ENCODE measurements at places on chromosomes 12 and 14. TPM values are rescaled to one million over a fixed set of nuclear protein-coding genes. Genes with fewer than 3 reads are reported as not detected.

DNA sequence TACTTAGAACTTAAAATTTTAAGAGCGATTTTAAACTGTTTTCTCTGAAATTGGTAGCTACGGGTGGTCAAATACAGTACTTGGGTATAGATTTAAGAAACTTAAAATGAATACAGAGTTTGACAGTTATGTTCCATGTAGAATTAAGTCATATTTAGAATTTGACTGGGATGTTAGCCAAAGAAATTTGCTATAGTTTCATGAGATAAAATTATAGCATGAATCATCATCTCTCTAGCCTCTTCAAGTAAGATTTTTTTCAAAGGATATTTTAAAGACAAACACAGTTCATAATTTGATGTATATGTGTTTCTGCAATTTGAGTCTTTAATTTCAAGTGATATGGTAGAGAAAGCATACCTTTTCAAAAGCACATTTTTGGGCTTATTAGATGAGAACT is 41.0 kb downstream of the ZCRB1 start:
- H3K4me3 ChIP-seq = no peak overlapping the region
- no peaks in the 10 kb centered on the region for H3K4me1 ChIP-seq
- no peaks in the 10 kb centered on the region for H3K36me3 ChIP-seq
- H3K27ac ChIP-seq = no peak overlapping the region

GRCh38 chr12:24487606-24488005 is 461.3 kb downstream of the BCAT1 start:
- H3K36me3 ChIP-seq = no peaks in the 10 kb centered on the region
- H3K27me3 ChIP-seq = no peaks in the 10 kb centered on the region
- no peaks in the 10 kb centered on the region for H3K4me1 ChIP-seq
- DNase-seq = no peak
- H3K4me3 ChIP-seq = no peak overlapping the region
- no peak overlapping the region for H3K27ac ChIP-seq

The B4GALNT1 gene
- 10.8 TPM for total RNA-seq

- H3K27ac ChIP-seq = no peak overlapping the region
- peaks cover 21% of the 10 kb centered on the region for H3K27me3 ChIP-seq
- H3K4me1 ChIP-seq = peaks cover 20% of the 10 kb centered on the region
- DNase-seq = no peak
- H3K36me3 ChIP-seq = peaks cover 28% of the 10 kb centered on the region
Observed at GRCh38 chr12:123150275-123150743, 581 bp downstream of the PITPNM2 start.

The FAM181A gene
- total RNA-seq = not detected

The CACNA1C gene
- 0.14 TPM for total RNA-seq

DNA sequence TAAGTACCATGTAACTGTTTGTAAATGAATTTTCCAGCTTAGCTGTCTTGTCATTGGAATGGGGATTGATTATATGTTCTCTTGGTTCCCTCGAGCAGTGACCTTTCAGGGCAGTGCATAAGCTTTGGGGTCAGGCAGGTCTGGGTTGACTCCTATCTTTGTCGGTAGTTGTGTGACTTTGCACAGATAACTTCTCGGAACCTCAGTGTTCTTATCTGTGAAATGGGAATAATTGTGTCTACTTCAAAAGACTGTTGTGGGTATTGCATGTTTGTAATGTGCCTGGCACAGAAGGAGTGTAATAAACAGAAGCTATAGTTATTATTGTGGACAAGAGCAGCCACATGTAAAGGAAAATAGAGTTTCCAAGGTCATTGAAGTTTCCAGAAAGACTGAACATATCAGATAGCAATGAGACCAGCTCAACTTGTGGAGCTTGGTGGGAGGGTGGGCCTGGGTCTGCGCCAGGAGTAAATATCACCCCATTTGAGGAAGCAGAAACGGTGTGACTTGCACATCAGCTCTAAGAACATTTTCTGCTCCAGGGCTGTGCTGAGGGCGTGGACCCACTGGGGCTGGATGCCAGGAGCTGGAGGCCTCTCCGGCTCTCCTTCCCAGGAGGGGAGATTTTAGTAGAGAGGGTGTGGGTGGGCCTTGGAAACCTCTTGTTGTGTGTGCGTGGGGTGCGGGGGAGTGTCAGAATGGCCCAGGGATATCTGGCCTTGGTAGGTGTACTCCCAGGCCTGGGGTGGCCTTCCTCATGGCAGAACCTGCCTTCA is 19.7 kb downstream of the FOS start:
- H3K4me3 ChIP-seq = no peak overlapping the region
- H3K4me1 ChIP-seq = peaks cover 43% of the 10 kb centered on the region
- H3K27ac ChIP-seq = no peak overlapping the region
- no peak for DNase-seq

DNA sequence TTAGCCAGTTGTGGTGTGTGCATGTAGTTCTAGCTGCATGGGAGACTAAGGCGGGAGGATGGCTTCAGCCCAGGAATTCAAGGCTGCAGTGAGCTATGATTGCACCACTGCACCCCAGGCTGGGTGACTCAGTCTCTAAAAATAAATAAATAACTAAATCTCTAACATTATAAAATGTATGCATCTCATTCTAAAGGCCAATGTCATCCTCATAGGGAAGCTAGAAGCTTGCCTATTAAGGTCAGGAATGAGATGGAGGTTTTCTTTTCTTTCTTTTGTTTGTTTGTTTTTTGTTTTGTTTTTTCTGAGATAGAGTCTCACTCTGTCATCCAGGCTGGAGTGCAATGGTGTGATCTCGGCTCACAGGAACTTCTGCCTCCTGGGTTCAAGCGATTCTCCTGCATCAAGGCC is 48.8 kb upstream of the PAPLN start:
- H3K4me3 ChIP-seq = no peak overlapping the region
- H3K27ac ChIP-seq = no peak overlapping the region
- no peaks in the 10 kb centered on the region for H3K4me1 ChIP-seq
- H3K27me3 ChIP-seq = no peaks in the 10 kb centered on the region

DNA sequence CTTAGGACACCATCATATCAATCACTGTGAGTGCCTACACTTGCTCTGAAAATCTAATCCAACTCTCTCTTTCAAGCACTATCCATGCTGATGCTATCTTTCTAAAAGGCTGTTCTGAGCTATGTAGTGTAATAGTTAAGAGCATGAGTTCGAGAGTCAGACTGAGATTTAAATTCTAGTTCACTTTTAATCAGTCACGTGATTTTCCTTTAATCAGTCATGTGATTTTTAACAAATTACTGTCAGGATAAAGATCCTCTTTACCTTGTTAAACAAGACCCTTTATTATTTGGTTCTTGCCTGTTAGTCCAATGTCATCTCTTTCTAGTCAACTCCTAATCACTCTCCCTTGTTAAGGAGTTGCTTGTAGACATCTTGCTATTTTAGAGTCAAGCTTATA is 653.0 kb downstream of the RPL10L start:
- no peak overlapping the region for H3K27ac ChIP-seq
- H3K4me3 ChIP-seq = no peak overlapping the region
- H3K36me3 ChIP-seq = no peaks in the 10 kb centered on the region

GRCh38 chr12:15924956-15925355 is 13.8 kb downstream of the DERA start:
- H3K27ac ChIP-seq = no peak overlapping the region
- H3K27me3 ChIP-seq = no peaks in the 10 kb centered on the region
- no peak for DNase-seq

GRCh38 chr12:122847921-122848421 is 12.7 kb downstream of the HIP1R start:
- H3K27ac ChIP-seq = no peak overlapping the region
- DNase-seq = no peak
- no peak overlapping the region for H3K4me3 ChIP-seq
- no peaks in the 10 kb centered on the region for H3K4me1 ChIP-seq

DNA sequence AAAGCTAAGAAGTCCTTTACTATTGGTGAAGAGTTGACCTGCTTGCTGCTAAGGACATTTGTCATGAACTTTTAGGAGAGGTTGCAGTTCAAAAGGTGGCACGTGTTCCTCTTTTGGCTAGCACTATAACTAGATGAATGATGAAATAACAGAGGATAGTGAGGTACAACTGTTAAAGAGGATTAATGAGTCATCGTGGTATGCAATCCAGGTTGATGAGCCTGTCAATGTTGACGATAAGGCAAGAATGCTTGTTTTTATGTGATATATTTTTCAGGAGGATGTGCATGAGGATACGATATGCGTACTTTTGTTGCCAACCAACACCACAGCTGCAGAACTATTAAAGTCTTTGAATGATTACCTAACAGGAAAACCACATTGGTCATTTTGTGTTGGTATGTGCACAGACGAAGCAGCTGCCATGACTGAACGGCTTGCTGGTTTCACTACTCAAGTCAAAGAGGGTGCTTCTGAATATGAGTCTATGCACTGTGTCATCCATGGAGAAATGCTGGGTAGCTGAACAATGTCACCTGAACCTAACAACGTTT is 10.6 kb downstream of the CEP128 start:
- no peaks in the 10 kb centered on the region for H3K27me3 ChIP-seq
- H3K4me1 ChIP-seq = peaks cover 39% of the 10 kb centered on the region
- peak overlapping the region; percentile 79 for H3K27ac ChIP-seq

DNA sequence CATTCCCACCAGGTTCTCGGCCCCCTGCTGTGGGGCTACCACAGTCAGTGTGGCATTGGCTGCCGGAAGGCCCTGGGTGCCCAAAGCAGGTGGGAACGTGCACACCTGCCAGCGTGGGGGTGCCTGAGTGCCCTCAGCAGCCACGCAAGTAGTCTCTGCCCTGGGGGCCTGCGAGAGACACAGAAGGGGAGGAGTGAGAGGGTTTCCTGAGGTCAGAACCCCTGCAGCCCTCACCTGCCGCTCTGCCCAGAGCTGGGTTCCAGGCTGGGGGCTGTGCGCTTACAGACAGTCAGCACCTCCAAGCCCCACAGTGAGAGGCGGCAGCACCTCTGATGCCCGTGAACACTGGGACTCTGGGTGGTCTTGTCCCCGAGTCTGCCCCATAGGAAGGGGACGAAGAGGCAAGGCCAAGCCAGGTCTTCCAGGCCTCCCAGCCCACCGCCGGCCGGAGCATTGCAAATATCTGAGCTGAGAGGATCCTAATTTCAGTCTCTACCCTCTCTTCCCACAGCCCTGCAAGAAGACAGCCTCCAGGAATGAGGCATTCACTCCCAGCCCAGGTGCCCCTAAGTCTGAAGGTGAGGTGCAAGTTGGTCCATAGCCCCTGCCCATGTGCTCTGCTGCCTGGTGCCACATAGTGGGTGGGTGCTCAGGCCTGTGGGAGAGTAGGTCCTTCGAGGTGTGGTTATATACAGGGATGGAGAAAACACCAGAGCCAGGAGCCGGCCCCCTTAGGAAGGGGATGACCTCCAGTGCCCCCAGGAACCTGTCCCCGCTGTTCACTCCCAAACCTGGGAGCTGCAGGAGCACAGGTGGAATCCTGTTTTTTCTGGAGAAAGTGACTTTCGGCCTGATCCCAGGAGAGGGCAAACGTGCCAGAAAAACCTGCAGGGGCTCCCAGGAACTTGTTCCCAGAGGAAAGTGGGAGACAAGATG is 291.1 kb upstream of the RTL1 start:
- H3K4me1 ChIP-seq = no peaks in the 10 kb centered on the region
- H3K27me3 ChIP-seq = no peaks in the 10 kb centered on the region
- no peak overlapping the region for H3K27ac ChIP-seq
- no peak overlapping the region for H3K4me3 ChIP-seq
- H3K36me3 ChIP-seq = no peaks in the 10 kb centered on the region
- no peak for DNase-seq

GRCh38 chr14:58215191-58215914 is 15.4 kb downstream of the ACTR10 start:
- peaks cover 5% of the 10 kb centered on the region for H3K4me1 ChIP-seq
- H3K27ac ChIP-seq = peak overlapping the region; percentile 76
- H3K4me3 ChIP-seq = no peak overlapping the region
- no peaks in the 10 kb centered on the region for H3K27me3 ChIP-seq
- DNase-seq = no peak
- H3K36me3 ChIP-seq = peaks cover 40% of the 10 kb centered on the region

DNA sequence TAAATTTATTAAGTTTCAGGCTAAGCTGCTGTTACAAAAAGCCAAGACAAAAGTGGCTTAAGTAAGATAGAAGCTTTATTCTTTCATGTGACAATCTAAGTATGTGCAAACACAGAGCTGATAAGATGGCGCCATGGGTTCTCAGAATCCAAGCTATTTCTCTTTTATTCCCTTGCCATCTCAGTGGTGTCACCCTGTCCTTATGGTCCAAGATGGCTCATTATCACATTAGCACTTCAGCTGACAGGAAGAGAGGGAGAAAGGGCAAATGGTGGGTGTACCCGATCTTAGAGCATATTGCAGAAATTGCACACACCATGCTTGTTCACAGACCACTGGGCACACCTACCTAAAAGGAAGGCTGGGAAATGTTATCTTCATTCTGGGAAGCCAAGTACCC is 211.7 kb downstream of the TMTC2 start:
- H3K27me3 ChIP-seq = no peaks in the 10 kb centered on the region
- H3K4me3 ChIP-seq = no peak overlapping the region
- no peaks in the 10 kb centered on the region for H3K36me3 ChIP-seq
- no peak for DNase-seq

- no peak overlapping the region for H3K4me3 ChIP-seq
- no peaks in the 10 kb centered on the region for H3K4me1 ChIP-seq
- DNase-seq = no peak
- H3K27me3 ChIP-seq = no peaks in the 10 kb centered on the region
Observed at GRCh38 chr14:47392326-47392725, 283.1 kb downstream of the MDGA2 start.

DNA sequence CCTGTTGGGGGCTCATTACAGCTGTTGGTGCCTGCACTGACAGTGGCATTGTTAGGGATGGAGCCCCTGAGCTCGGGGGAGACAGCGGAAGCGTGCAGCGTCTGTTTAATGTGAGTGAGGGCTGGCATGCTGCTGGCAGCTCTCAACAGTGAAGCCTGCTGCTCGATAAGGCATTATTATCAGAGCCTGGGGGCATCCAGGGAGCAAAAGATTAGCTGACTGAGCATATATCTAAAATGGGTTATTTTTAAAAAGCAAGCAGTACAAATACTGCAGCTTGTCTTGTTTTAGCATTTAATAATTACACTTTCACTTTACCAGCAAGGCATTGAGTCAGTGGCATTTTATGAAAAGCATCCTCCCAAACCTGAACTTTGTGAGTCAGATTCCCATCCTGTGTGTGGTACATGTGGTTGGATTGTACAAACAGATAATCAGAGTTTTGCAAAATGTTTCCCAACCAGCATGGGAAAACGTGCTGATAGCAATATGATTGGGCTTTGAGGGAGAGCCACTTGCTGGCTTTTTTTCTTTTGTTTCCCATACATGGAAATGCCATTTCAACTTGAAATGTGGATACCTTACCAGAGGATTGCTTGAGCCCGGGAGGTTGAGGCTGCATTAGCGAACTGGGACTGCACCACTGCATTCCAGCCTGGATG is 150.8 kb downstream of the PRKCH start:
- H3K27me3 ChIP-seq = no peaks in the 10 kb centered on the region
- peak overlapping the region; percentile 83 for H3K4me3 ChIP-seq
- peaks cover 73% of the 10 kb centered on the region for H3K4me1 ChIP-seq

DNA sequence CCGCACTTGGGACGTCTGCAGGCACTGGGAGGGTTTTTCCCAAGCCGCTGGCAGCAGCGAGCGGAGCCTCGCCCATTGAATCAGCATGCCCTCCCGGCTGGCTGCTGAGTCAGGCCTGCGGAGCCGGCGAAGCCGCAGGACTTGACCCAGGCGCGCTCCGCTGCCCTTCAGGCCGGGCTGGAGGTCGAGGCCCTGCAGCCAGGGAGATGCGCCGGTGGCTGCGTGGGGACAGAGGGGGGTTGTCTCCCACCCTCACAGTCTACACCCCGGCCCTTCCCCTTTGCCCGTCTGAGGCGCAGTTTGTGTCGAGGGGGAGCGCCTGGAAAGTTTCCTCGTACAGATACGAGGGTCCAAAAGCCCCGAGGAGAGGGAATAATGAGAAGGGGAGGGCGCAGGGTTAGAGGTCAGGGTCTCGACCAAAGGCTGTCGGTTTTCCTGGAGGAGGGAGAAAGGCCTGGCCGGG is 759 bp upstream of the KLC1 start:
- peak overlapping the region; percentile 83 for H3K27ac ChIP-seq
- peak overlapping the region; percentile 82 for H3K4me3 ChIP-seq
- H3K36me3 ChIP-seq = peaks cover 8% of the 10 kb centered on the region
- no peaks in the 10 kb centered on the region for H3K27me3 ChIP-seq

The ACSM4 gene
- total RNA-seq = not detected
